ENCODE measurements at places on chromosomes 11 and 22.
A peak's percentile ranks its signal among the peaks of the same experiment; 100 is the strongest.

DNA sequence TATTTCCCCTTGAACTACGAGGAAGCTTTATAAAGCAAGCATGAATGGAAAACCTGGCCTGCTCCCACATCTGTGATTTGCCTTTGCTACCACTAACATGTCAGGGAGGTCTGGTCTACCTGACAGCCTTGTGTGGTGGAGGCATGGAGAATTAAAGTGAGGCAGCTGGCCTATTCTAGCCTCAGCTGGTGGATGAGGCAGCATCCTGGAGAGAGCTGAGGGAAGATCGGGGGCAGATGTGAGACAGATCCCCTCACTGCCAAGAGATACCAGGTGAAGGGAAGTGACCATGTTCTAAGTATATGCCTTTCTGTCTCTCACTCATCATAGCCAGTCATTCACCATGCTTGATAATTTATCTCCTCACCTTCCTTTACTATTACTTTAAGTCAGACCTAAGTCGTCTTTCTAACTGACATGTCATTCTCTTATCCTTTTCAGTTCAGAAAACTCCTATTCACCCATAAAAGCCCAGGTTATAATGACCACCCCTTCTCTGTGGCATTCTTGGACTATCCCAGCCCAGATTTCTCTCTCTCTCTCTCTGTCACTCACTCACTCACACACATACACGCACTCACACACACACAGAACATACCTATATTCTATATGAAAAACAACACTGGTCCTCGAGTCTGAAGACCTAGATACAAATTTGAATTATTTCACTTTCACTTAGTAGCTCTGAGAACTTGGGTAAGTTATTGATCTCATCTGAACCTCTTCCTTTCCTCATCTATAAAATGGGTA is 90.7 kb downstream of the CSNK2A3 start:
- no peak for DNase-seq

DNA sequence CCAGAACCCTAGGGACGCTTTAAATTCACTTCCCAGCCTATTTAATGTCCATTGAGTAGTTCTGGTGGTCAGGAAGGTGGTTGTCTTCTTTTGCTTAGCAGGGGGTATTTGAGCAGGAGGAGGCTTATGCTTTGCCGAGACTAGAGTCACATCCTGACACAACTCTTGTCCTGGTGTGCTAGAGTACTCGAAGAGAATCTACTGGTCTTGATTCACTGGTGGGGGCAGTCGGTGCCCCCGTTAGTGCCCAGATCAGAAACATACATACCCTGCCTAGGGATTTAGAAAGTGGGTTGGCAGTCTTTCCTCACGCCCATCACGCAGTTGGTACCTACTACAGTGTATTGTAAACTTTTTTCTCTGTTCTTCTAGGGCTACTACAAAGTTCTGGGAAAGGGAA is 2.7 kb downstream of the RPL27A start:
- DNase-seq = no peak

- no peak for DNase-seq
These were observed 55.8 kb downstream of the RAB6A start for GRCh38 chr11:73705053-73705452.

DNA sequence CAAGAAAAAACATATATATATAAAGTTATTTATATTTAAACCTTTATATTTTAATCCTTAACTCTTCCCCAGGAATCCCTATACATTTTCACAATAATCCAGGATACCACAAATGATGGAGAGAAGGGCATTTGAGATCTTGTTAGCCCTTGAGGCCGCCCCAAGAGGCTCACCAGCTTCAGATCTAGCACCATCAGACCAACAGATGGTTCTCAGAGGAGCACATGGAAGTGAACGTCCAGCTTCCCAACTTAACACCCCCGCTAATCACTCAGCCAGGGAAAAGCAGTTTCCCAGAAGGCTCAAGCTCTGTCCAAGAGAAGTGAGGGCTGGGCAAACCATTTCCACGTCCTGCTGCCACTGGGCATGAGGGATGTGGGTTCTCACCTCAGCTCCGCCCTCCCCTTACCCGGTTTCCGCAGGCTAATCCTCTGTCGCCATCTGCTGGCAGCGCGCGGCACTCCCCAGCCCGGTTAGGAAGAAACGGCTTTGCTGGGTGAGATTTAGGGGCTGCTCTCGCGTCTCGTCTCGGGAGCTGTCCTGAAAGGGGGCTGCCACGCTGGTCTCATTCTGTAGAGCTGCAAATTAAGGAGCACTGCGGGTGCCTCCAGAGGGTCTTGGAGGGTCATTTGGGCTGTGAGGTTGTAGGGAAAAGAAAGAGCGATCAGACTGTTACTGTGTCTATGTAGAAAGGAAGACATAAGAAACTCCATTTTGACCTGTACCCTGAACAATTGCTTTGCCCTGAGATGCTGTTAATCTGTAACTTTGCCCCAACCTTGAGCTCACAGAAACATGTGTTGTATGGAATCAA is 6.8 kb upstream of the FAM111A start:
- DNase-seq = peak; percentile 77

DNA sequence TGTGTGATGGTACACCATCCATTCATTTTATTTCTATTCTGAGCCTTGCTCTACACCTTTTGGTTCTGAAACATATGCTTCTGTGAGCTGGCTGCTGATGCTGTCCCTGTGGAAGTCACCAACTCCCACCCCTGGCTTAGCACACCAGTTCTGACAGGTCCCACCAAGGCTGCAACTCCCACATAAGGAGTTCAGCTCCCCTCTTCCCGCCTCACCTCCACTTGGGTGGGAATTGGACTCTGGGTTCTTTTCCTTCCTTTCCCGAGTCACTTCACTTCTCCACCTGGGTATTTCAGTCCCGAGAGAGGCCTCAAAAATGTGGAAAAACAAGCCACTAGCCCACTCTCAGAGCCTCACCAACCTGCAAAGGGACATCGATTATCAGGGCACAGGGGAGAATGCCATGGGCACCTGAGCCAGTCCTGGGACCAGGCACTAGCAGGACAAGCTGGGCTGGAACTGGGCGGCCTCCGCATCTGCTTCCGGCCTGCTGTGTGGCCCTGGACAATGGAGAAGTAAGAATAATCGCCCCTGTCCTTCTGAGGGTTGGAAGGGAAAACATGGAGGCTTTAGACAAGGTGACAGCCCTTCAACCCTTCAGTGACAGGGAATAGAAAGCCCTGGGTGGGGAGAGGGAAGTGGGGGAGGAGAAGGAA is 80.1 kb downstream of the IGLL1 start:
- DNase-seq = no peak

Data from EH (cell line).